ENCODE measurements at places on chromosomes 6 and 20. TPM values are rescaled to one million over a fixed set of nuclear protein-coding genes. Genes with fewer than 3 reads are reported as not detected.

GRCh38 chr6:130120731-130121130 is 102.0 kb downstream of the SAMD3 start:
- DNase-seq = no peak

Gene TSHZ2
- total RNA-seq = 0.18 TPM

Gene TRIM15
- not detected for total RNA-seq

DNA sequence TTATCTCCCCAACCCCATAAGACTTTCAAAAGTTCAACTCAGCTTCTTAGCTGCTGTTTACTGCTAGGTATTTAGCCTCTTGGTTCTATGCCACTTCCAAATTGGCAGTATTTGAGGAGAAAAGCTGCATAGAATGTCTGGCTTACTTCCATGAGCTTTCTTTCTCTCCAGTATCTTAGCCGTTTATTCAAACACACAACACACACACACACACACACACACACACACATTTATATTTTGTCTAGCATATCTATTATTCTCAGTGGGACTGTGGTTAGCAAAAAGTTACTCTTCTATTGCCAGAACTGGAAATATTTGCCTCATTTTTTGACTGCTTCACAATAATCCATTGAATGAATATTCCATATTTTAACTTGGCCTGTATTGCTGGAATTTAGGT is 634.2 kb upstream of the IMPG1 start:
- DNase-seq = no peak

DNA sequence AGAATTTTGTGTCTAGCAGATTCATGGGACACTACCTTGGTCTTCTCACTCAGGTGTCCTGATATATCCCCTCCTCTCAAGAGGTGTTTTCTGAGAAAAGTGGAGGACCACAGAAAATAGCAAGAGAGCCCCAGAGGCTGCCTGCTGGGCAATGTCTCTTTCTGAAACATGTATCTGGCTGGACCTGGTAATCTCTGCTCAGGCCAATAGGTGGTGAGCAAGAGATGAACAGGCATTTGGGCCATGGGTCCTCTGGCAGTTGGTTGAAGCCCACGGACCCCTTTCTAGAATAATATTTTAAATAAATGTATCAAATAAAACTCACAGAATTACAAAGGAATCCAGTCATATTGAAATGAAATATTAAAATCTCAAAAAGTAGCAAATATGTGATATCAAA is 8.8 kb upstream of the THBD start:
- no peak for DNase-seq

DNA sequence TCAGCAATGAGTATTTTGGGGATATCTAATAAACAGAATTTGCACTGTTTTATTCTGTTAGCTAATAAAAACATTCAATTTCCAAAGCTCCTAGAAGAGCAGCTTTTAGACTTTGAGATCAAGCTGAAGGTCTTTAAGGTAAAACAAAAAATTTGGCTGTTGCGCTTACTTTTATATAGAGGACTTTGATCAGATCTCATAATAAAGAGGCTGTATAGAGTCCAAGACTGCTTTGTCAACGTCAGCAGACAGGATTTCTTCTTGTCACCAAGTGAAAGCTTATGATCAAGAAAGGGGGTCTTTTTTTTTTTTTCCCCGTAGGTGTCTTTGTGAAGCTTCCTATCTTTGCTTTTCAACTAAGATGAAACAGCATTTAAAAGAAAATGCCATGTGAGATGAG is 556.5 kb upstream of the SLC35B3 start:
- DNase-seq = no peak

- DNase-seq = no peak
Observed at GRCh38 chr20:51906679-51907078, 104.4 kb upstream of the SALL4 start.

DNA sequence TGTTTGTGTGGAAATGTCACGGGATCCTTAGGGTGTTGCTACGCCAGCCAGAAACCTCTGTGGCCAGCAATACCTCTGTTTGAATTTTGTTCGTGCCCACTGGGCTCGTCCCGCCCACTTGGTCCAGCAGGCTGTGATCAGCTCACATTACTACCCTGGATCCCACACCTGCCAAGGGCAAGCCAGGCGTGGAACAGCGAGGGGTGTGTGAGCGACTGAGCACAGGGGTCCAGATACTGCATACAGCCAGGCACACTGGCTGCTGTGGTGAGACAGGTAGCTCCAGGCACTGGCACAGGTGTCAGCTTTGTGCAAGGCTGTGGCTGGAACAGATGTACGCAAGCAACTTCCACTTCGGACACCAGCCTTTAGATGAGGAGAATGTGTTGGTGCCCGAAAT is 718.9 kb downstream of the EPHA7 start:
- DNase-seq = no peak

DNA sequence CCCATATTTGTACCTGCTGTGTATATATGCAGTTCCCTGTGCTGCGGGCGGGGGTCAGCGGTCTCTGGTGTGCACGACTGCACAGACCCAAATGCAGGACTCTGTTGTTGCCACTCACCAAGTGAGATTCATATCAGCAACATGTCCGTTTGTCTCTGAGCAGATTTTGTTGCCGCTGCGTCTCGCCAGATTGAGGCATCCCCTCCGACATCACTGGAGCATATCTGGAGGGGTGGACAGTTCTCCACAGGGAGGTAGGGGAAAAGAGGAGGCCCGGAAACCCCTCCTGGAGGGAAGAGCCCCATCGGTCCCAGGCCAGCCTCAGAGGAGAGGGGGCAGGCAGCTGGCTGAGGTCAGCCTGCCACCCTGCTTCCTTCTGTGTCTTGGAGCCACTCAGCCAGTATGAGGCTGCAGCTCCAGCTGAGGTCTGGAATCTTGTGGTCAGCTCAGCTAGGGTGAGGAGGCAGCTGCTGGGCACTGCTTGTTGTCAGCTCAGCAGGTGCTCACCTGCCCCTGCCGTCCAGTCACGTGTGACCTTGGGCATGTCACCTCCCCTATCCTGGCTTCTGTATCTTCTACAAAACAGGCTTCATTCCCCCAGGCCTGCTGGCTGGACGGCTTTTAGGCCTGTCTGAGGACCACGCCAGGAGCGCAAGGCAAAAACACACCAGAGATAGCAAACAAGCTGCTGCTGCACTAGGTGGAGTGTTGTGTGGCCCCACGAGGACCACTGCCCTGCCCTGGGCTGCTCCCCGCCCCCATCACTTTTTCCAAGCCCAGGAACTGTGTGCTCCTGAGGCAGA is 47.1 kb downstream of the HNF4A start:
- no peak for DNase-seq

Data from activated CD8-positive, alpha-beta memory T cell treated with anti-CD3 and anti-CD28 coated beads, Interleukin-2, amount 10 ng/mL, durations not matched to agents 7 days and 5 days (primary cell).